ENCODE measurements at places on chromosomes 11 and 22. TPM values are rescaled to one million over a fixed set of nuclear protein-coding genes. Genes with fewer than 3 reads are reported as not detected.

DNA sequence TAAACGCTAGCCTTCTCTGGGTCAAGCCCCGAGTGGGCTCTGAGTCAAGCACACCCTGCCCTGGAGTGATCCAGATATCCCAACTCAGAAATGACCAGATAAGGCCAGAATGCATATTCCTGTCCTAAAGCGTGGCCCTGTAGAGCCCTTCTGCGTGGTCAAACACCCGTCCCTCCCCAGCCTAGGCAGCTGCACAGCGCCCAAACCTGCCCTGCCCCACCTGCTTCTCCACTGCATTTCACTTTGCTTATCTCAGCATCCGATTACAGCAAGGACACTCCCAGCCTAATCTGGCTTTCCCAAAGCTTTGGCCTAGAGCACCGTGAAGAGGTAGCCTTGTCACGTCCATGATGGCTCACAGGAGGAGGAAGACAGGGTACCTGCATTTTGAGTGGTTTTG lies 11.9 kb upstream of the TMPRSS4 start:
- no peaks in the 10 kb centered on the region for H3K4me1 ChIP-seq
- no peak for DNase-seq
- no peaks in the 10 kb centered on the region for H3K36me3 ChIP-seq
- H3K4me3 ChIP-seq = no peak overlapping the region
- H3K27me3 ChIP-seq = no peaks in the 10 kb centered on the region
- H3K27ac ChIP-seq = no peak overlapping the region

GRCh38 chr11:69409812-69410645 lies 71.4 kb upstream of the LINC01488 start:
- no peak overlapping the region for H3K4me3 ChIP-seq
- DNase-seq = no peak
- H3K4me1 ChIP-seq = peaks cover 8% of the 10 kb centered on the region

DNA sequence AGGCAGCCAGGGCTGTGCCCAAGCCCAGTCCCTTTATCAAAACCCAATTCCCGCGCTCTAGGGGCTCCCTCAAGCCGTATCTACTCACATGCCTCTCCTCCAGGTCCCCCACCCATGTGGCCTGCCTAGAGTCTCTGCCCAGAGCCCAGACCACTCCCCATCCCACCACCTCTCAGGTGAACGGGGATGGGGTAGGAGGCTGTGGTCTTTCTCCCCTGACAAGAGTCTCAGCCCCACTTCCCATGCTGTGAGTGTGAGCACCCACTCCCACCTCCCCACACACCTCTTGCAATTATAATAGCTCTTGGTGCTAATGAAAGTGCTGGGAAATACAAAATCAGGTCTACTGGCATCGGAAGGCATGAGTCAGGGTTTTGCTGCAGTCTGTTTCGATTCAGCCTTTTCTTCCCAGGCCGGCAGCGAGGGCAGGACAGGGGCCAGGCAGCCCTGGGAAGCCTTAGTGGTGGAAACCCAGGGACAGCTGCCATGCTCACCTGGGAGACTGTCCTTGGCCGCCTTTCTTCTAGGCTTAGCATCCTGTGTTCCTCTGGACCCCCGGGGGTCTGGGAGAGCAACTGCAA lies 16.7 kb upstream of the TMPRSS4 start:
- no peaks in the 10 kb centered on the region for H3K36me3 ChIP-seq
- DNase-seq = no peak
- H3K27ac ChIP-seq = no peak overlapping the region
- H3K4me1 ChIP-seq = no peaks in the 10 kb centered on the region

DNA sequence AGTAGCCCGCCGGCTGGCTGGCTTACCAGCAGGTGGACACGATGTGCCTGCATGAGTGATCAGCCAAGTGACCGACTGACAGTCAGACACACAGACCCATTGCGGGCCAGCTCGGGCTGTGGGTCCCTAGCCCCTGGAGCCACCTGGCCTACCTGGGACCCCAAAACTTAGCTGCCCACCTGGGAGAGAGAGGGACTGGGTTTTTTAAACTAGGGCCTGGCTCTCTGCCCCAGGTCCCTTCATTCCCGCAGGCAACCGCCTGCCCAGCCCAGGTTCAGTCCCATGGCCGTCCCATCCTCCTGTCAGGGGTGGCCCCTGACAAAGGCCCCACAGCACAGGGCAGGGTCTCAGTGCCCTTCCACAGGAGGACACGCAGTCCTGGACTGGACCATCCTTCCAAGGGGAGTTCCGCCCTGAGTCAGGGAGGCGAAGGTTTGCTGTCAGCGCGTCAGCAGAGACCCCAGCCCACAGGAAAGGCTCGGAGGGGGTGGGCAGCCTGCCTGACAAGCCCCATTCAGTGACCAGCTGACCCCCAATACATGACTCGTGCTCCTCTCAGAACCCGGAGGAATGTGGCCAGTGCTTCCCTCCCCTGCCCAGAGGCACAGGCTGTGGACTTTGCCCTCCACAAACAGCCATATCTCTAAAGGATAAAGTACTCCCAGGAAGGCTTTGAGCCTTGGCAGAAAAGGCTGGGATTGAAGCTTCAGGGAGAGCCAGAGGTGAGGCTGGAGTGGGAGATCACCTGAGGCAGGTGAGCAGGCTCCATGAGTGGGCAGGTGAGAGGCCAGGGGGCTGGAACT lies 8.4 kb downstream of the SLCO2B1 start:
- peak; percentile 39 for DNase-seq
- H3K36me3 ChIP-seq = no peaks in the 10 kb centered on the region
- peaks cover 14% of the 10 kb centered on the region for H3K27me3 ChIP-seq
- no peak overlapping the region for H3K27ac ChIP-seq

The OR8G5 gene
- total RNA-seq = not detected

All from Calu3 (cell line).